ENCODE measurements at places on chromosomes 16 and 17.

GRCh38 chr17:35089586-35090296, 26.2 kb upstream of the RFFL start:
- no peak for DNase-seq

GRCh38 chr17:74936470-74936799, 737 bp downstream of the OTOP3 start:
- DNase-seq = no peak

- no peak for DNase-seq
These were observed 37.2 kb downstream of the GNAO1 start for GRCh38 chr16:56228476-56228875.

DNA sequence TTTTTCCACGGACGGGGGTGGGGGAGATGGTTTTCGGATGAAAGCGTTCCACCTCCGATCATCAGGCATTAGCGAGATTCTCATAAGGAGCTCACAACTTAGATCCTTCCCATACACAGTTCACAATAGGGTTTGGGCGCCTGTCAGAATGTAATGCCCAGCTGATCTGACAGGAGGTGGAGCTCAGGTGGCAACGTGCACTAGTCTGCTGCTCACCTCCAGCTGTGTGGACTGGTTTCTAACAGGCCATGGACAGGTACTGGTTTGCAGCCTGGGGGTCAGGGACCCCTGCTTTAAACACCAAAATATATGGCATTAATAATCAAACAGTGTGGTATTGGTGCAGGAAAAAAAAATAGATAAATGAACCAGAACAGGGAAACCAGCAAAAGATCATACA, 157.5 kb upstream of the NLRP1 start:
- DNase-seq = no peak

GRCh38 chr16:84840687-84841627, 21.2 kb downstream of the CRISPLD2 start:
- DNase-seq = no peak

DNA sequence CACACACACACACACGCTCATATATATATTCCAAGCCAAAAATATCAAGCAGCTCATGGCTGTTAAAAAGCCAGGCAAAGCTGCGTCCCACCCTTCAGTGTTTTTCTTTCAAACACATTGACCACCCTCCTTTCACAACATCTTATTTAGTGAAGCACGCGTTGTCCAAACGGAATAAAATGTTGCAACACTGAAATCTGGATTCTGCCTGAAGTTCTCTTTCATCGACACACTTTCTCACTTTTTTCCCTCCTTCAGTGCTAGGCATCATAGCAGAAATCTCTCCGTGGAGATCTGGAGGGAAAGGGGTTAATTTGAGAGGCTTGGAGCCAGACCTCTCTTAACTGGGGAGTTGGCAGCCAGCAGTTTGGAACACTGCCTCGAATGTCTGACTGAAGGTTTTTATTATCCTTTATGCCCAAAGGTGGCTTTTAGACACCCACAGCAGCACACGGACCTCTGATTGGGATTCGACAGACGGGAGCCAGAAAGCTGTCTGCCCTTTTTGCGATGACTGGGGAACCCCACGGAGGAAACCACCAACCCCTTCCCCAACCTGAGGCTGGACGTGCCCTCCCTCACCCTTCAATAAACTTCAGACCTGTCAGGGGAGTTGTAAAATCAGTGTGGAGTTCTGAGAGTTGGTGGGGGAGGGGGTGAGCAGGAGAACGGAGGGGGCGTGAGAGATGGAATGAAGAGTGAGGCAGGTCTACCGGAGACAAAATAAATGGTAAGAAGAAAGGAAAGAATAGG, 833.6 kb upstream of the SOX9 start:
- DNase-seq = no peak

DNA sequence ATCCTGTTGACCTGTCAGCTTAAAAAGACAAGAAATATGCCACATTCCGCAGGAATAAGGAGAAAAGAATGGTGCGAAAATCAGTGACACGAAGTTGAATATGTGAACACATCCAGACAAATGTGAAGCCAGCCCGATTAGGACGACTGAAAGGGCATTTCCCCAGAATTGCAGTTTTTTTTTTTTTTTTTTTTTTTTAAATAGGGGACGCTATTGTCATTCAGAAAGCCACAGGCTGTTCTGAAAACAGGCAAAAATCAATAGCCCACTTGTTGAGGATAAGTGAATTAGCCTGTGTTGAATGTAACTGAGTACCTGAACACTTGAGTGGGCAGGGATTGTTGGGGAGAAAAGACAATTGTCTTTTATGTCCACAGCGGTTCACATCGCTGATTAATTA, 507.1 kb downstream of the WWOX start:
- peak; percentile 32 for DNase-seq

GRCh38 chr16:49575346-49576172, 202.0 kb downstream of the C16orf78 start:
- no peak for DNase-seq

DNA sequence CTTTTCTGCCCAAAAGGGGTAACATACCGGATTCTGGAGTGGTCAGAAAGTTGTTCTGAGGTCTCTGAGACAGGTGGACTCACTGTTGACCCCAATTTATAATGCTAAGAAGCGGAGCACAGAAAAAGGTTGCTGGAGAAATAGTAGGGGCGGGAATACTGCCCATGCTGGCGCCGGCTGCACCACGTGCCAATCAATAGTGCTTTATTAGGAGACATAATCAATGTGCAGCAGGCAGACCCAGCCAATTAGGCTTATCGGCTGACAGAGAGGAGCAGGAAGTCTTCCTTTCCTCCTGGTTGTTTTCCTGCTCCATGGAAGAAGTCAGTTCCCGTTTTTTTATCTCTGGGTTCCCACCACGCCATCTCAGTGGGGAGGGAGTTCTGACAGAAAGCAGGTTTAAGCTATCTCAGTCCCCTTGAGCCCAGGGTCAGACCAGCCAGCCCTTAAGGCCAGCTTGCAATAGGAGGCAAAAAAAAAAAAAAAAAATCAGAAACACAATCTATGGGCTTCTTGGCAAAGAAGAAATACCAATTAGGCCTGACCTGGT, 68.2 kb upstream of the IRX6 start:
- DNase-seq = no peak

DNA sequence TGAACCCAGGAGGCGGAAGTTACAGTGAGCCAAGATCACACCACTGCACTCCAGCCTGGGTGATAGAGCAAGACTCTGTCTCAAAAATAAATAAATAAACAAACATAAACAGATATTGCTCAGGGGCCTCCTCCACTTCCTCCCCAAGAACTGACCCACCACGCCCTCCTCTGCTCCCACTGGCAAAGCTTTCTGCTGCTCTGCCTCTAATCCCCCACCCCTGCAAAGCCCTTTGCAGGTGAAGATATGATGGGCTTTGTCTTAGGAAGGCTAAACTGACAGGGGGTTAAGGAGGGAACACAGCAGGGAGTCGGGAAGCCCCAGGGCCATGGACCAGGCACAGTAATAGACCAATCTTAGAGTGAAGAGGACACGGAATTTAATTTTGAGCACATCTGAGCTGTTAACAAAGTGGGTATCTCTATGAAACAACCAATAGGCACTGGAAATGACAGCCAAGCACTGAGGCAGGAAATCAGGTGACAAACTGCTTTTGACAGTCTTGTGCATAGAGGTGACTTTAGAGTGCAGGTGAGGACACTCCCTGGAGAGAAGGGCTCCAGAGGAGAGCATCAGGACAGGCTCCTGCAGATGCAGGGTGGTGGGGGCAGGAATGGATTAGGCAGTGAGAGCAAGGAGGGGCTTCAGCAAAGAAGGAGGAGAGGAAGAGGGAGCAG, 6.4 kb upstream of the CD300LD start:
- no peak for DNase-seq

- DNase-seq = no peak
These were observed 3.0 kb downstream of the TNK1 start for GRCh38 chr17:7383742-7384488.

DNA sequence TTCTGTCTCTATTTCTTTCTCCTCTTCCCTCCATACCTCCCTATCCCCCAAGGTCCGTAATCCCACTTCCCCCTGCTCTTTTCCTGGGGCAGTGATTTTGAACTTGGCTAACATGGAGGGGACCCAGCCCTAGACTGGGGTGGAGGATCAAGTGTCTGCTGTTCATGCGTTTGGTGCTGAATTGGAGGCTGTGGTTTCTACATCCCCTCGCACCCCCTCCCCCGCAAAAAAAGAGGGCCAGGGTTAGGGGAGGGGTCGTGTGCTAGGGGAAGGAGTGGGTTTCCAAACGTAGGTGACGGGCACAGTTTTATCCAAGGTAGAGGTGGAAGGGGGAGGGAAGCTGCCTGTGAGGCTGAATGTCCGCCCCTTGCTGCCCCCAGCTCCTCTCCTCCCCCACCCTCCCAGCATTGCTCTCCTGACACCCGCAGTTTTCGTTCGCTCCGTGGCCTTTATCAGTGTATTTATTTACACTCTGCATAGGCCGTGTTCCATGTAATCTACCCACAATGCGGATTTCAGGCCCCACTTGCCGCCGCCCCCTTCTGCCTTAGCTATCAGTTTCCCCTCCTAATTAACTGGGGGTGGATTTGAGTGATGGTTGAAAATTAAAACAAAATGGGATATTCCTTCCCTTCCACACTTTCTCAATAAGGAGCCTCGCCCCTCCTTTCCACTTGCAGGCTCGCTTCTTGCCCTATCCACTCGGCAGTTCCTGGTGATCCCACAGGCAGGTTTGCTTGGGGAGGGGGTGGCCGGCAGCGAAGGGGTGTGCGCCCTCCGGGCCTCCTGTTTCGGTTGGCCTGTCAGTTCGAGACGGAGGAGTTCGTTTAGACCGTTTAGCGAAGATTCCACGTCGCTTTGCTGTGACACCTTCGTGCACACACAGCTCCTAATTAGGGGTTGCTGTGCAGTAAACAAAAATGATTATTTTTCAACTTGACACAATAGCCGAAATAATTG, 2.0 kb downstream of the GNAO1 start:
- no peak for DNase-seq

- DNase-seq = peak; percentile 84
These were observed 14.1 kb upstream of the RGS9 start for GRCh38 chr17:65122836-65123756.

DNA sequence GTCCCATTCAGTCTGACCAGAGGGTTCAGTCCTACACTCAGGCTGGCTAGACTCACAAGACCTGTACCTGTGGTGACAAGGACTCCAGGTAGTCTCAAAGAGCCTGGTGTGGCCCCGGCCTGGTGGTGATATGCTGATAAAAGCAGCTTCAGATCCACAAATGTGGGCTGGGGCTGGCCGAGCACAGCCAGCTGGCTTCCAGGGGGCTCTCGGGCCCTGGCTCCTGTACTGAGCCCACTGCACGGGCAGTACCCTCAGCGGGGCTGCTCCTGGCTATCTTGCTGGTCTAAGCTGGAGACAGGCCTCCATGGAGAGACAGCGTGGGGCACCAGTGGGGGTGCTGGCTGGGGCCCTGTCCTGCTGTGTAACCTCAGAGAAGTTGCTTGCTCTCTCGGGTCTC, 4.3 kb downstream of the SMIM5 start:
- DNase-seq = no peak

DNA sequence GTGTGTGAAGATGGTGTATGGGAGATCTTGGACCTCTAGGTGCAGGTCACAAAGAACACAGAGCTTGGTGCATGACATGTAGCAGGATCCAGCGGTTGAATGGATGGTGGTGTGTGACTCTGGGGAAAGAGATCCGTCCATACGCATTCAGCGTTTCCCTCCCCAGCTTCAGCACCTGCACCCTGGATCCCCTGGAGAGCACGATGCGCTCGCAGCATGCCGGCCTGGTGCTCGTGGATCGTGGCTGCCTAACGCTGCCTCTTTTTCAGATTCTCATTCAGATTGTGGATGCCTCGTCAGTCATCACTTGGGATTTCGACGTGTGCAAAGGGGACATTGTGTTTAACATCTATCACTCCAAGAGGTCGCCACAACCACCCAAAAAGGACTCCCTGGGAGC, 70.9 kb downstream of the SEC14L1 start:
- no peak for DNase-seq

GRCh38 chr16:75216127-75216526, 2.7 kb upstream of the CTRB1 start:
- DNase-seq = no peak

- DNase-seq = no peak
These were observed 18.7 kb downstream of the ZNF200 start for GRCh38 chr16:3216263-3216640.

DNA sequence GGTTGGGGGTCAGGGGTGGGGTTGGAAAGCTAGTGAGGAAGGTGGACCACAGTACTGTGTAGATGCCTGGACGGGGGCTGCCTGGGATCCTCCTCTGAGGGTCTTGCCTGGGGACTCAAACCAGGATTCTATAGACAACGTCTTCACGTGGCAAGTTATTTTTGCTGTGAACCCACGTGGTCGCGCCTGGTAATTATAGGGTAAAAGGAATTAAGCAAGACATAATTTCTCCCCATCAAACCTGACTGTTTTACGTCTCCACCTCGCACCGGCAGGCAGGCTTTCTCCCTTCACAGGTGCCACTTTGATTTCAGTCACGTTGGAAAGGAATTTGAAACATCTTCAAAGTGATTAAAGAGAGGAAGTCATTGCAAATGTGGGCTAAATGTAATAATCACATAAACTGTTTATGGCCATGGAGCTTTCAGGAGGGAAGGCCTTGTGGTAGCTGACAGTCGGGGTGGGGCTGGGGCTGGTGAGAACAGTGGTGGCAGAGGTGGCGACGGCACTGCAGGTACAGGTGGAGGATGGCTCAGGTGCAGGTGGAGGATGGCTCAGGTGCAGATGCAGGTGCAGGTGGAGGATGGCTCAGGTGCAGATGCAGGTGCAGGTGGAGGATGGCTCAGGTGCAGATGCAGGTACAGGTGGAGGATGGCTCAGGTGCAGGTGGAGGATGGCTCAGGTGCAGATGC, 197.1 kb upstream of the NLRP1 start:
- no peak for DNase-seq

- no peak for DNase-seq
These were observed 162.8 kb downstream of the BCAS3 start for GRCh38 chr17:60840456-60840855.

DNA sequence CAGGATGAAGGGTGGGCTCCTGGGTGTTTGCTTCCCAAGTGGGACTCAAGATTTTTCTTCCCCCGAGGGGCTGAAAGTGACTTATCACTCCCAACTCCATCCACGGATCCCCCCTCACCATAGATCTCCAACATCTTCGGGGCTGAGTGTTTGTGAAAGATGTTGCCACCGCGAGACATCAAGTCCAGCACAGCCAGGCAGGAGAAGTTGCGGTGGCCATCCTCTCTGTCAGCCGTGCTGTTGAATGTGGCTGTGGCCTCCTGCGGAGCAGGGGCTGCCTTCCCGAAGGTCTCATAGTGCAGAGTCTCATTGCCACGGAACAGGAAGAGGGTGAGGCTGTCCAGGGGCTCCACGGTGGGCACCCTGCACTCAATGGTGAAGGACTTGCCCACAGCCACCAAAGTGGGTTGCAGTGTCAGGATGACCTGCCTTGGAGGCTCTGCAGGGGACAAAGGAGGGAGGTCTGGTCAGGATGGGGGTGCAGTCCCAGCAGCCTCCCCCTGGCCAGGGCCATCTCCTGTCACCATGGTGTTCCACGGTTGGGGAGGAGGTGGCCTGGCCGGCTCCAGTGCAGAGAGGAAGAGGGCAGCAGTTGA, 5.5 kb downstream of the PRR29 start:
- no peak for DNase-seq

- DNase-seq = peak; percentile 49
These were observed 15.8 kb upstream of the AGRP start for GRCh38 chr16:67499106-67499505.

Measured in foreskin melanocyte (primary cell).